ENCODE measurements at places on chromosomes 12 and 14.

GRCh38 chr14:101729382-101729781, 32.1 kb upstream of the PPP2R5C start:
- DNase-seq: no peak

DNA sequence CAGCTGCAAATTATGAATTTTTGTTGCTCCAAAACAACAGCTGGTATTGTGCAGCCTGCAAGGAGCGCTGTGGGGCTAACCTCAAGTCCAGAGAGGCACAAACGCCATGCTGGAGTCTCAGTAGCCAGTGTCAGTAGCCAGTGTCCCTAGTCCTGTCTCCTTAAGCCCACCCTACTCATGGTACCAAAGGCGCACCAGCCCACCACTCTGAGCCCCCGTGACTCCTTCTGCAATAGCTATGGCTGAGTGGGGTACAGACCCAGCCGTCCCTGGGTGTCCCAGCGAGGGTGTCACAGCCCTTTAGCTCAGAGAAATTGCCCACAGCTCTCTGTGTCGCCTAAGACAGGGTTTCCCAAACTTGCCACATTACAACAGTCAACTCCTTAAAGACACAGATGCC, 65.2 kb downstream of the ARL6IP4 start:
- DNase-seq: no peak

DNA sequence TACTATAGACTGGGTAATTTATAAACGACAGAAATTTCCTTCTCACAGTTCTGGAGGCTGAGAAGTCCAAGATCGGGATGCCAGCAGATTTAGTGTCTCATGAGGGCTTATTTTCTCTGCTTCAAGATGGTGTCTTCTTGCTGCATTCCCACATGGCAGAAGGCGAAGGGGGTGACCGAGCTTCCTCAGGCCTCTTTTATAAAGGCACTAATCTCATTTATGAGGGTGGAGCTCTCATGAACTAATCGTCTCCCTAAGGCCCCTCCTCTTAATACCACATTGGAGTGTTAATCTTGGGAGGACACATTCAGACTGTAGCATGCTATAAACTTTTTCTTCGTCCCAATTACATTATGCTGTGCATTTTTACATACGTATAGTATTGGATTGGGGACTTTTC, 200.4 kb upstream of the ARHGAP5 start:
- no peak for DNase-seq

GRCh38 chr12:79069009-79069408, 204.4 kb downstream of the SYT1 start:
- no peak for DNase-seq

GRCh38 chr12:1102115-1102514, 111.1 kb downstream of the ERC1 start:
- DNase-seq: no peak

- DNase-seq: peak; percentile 15
These were observed 3.7 kb upstream of the NECAP1 start for GRCh38 chr12:8078398-8078797.

GRCh38 chr12:10015450-10015849, 5.0 kb downstream of the CLEC12B start:
- DNase-seq: no peak

Data from stimulated activated CD4-positive, alpha-beta T cell treated with anti-CD3 and anti-CD28 coated beads, Interleukin-1b, Interleukin-23, amount 100 ng/mL, for 24 hours (primary cell).